Mesothelial cell of epicardium (in vitro differentiated cells): ENCODE measurements at places on chromosomes 2 and 18.

DNA sequence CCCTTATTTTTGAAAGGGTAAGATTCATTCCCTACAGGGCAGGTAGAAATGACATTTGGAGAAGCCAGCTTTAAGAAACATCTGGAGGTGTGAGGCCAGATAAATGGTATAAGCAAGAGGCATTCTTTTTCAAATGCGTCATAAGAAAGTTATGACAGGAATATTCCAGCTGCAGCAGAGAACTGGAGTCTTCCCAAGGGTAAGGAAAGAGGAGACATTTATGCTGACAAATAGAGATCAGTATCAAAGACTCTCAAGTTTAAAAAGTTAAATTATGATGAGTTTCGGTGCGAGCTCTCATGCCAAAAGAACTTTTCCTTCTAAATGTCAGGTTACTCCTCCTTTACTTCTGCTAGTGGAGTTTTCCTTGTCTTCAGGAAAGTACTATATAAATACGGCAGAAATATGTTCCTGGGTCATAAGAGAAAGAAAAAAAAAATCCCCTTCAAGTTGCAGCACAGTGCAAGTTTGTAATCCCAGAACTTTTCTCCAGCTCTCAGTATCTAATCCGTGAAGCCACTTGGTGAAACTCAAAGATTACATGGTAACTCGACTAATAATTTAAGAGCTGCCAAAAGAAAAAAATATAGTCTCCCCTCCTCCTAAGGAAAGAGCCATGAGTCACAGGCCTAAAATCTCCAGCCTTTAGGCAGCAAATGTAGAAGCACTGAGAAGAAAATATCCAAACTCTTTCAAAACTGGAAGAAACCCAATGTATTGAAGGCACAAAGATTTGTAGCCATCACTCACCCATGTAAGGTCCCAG lies 428.1 kb downstream of the MEIS1 start:
- no peaks in the 10 kb centered on the region for H3K36me3 ChIP-seq
- H3K27me3 ChIP-seq = no peaks in the 10 kb centered on the region
- peak overlapping the region; percentile 93 for H3K27ac ChIP-seq
- no peak for DNase-seq

- no peak overlapping the region for H3K4me3 ChIP-seq
- no peaks in the 10 kb centered on the region for H3K36me3 ChIP-seq
- H3K4me1 ChIP-seq = peaks cover 5% of the 10 kb centered on the region
- peaks cover 58% of the 10 kb centered on the region for H3K27me3 ChIP-seq
- no peak overlapping the region for H3K27ac ChIP-seq
Observed at GRCh38 chr18:62603211-62603610, 80.4 kb downstream of the ZCCHC2 start.

DNA sequence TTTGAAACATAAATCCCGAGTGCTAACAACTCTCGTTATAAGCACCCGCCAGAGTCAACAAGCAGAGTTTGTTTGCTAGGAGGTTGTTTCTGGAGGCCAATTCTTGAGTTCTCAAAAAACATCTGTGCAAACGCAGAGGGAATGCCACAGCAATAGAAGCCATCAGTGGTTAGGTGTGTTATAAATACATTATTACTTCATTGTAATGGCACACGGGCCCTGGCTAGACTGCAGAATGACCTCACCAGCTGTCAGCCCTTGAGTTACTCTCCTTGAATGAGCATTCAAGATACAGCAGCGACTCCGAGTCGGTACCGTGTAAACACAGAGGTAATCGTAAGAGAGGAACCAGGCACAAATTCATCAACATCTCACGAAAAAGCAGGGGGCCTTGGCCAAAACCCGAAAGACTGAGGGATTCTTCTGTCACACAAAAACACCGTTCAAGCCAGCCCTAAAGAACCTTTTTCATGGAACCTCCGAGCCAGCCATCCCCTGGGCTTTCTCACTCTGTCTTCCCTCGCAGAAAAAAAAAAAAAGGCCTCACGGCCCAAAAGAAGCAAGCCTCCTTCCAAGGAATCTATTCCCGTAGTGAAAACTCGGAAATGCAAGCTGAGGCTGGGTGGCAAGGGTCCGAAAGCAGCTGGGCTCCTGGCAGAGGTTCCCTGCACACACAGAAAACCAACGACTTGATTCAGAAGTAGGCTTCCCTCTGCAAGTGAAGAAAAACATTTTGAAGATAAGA lies 133.7 kb upstream of the MEIS1 start:
- no peaks in the 10 kb centered on the region for H3K36me3 ChIP-seq
- H3K4me3 ChIP-seq = no peak overlapping the region
- H3K4me1 ChIP-seq = peaks cover 34% of the 10 kb centered on the region
- DNase-seq = no peak
- H3K27ac ChIP-seq = peak overlapping the region; percentile 6

- no peak overlapping the region for H3K27ac ChIP-seq
- no peaks in the 10 kb centered on the region for H3K27me3 ChIP-seq
- DNase-seq = no peak
- H3K4me3 ChIP-seq = no peak overlapping the region
- no peaks in the 10 kb centered on the region for H3K4me1 ChIP-seq
- H3K36me3 ChIP-seq = no peaks in the 10 kb centered on the region
Observed at GRCh38 chr2:67243919-67244318, 153.2 kb upstream of the ETAA1 start.

GRCh38 chr18:2856547-2857170 lies 9.9 kb downstream of the EMILIN2 start:
- no peak overlapping the region for H3K4me3 ChIP-seq
- H3K27ac ChIP-seq = no peak overlapping the region
- H3K36me3 ChIP-seq = peaks cover 8% of the 10 kb centered on the region
